Astrocyte (in vitro differentiated cells and primary cell): ENCODE measurements at places on chromosomes 6 and 20. TPM values are rescaled to one million over a fixed set of nuclear protein-coding genes. Genes with fewer than 3 reads are reported as not detected.

The FNDC1 gene
- 6.3 and 8.6 TPM in 2 replicates for total RNA-seq

The PTK7 gene
- 506 and 728 TPM in 2 replicates for total RNA-seq

The ADGRF1 gene
- 0.05 and 0.25 TPM in 2 replicates for total RNA-seq

The ROMO1 gene
- total RNA-seq = 185 and 201 TPM in 2 replicates

The NR2E1 gene
- total RNA-seq = not detected in 2 replicates

The KCNB1 gene
- 0.38 and 0.48 TPM in 2 replicates for total RNA-seq

The TPD52L1 gene
- 32.4 and 32.8 TPM in 2 replicates for total RNA-seq

The GLP1R gene
- not detected in 2 replicates for total RNA-seq

The ASIP gene
- not detected in 2 replicates for total RNA-seq

The CDSN gene
- total RNA-seq = 0.22 and 0.27 TPM in 2 replicates

The RSPO3 gene
- 2.6 and 4.5 TPM in 2 replicates for total RNA-seq

The METTL24 gene
- total RNA-seq = 0.36 and 0.75 TPM in 2 replicates

The ZC2HC1B gene
- not detected in 2 replicates for total RNA-seq

The PRR18 gene
- total RNA-seq = 0.14 TPM in 1 of 2 replicates, not detected in the other

The GRIK2 gene
- 2.5 and 2.8 TPM in 2 replicates for total RNA-seq

The NNAT gene
- 3.1 and 3.6 TPM in 2 replicates for total RNA-seq

The PCIF1 gene
- total RNA-seq = 12.9 and 13.0 TPM in 2 replicates

The ADGRB3 gene
- 0.77 and 0.87 TPM in 2 replicates for total RNA-seq

The COL11A2 gene
- 1.3 and 2.2 TPM in 2 replicates for total RNA-seq

The ERVFRD-1 gene
- not detected in 2 replicates for total RNA-seq

The CCN2 gene
- total RNA-seq = 1,138 and 1,253 TPM in 2 replicates

The SLC17A1 gene
- not detected in 2 replicates for total RNA-seq

The DLL1 gene
- 1.6 and 2.0 TPM in 2 replicates for total RNA-seq

The DST gene
- 352 and 442 TPM in 2 replicates for total RNA-seq

The CNBD2 gene
- 2.1 and 3.0 TPM in 2 replicates for total RNA-seq

The LRP11 gene
- 24.2 and 26.2 TPM in 2 replicates for total RNA-seq

The SEL1L2 gene
- total RNA-seq = not detected in 2 replicates

The HTR1B gene
- 1.2 and 1.9 TPM in 2 replicates for total RNA-seq

The MRPS26 gene
- 27.3 and 29.0 TPM in 2 replicates for total RNA-seq

The PSORS1C2 gene
- not detected in 2 replicates for total RNA-seq

The TPBG gene
- 23.7 and 26.0 TPM in 2 replicates for total RNA-seq

The SASH1 gene
- 13.3 and 15.5 TPM in 2 replicates for total RNA-seq

The FAM50B gene
- total RNA-seq = 4.6 and 5.0 TPM in 2 replicates

The SIRPB2 gene
- not detected in 2 replicates for total RNA-seq

The MUC22 gene
- 0.05 TPM in 1 of 2 replicates, not detected in the other for total RNA-seq

The KHDC1 gene
- 2.5 and 2.9 TPM in 2 replicates for total RNA-seq

The RNF182 gene
- 5.4 and 8.3 TPM in 2 replicates for total RNA-seq

The CPNE5 gene
- 0.11 and 0.29 TPM in 2 replicates for total RNA-seq

The RAB44 gene
- 0.14 and 0.16 TPM in 2 replicates for total RNA-seq

The C20orf141 gene
- total RNA-seq = not detected in 2 replicates

The OPRL1 gene
- 2.8 and 3.6 TPM in 2 replicates for total RNA-seq

The TRAPPC3L gene
- not detected in 2 replicates for total RNA-seq

The C6orf15 gene
- 4.6 and 6.4 TPM in 2 replicates for total RNA-seq

The FOXA2 gene
- total RNA-seq = not detected in 2 replicates

The TGM2 gene
- total RNA-seq = 48.2 and 98.9 TPM in 2 replicates

The LY6G6C gene
- total RNA-seq = 0.41 and 0.66 TPM in 2 replicates

The FERMT1 gene
- total RNA-seq = 8.4 and 10.9 TPM in 2 replicates

The ISM1 gene
- 0.50 and 0.98 TPM in 2 replicates for total RNA-seq

The PGBD1 gene
- 7.9 and 8.1 TPM in 2 replicates for total RNA-seq

The BPIFB1 gene
- total RNA-seq = not detected in 2 replicates
